Activated T-cell treated with anti-CD3 and anti-CD28 coated beads for 48 hours (primary cell): ENCODE measurements at places on chromosomes 2 and 18.

DNA sequence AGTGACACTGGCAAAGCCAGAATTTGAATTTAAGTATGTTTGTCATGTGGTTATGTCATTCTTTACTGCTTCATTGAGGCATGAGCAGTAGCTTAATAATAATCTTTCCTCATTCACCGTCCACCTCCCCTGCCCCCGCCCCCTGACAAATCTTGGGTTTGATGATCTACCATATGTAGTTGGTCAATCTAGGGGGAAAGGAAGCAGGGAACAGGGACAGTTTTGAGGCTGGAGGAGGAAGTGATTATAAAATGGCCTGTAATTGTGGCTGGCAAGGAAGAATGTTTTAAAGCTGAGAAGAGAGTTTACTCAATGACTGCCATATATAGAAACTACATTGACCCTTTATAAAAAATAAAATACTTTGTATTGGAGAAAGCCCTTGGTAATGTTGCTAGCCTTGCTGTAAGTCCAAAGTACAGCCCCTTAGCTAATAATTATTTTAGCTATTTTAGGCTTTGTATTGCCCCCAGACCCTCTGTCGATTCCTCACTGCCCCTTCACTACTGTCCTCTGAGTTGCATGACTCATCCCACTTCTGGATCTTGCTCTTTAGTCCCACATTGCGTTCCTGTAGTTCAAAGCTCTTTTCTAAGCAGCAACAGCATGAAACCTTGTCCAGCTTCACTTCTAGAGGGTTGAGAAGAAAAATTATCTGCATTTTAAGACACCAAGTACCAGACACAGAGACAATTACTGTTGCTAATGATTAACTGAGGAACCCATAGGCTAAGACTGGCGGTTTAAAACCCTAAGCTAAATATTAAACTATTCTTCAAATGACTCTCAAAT is 38.4 kb downstream of the PELI1 start:
- no peak for DNase-seq

DNA sequence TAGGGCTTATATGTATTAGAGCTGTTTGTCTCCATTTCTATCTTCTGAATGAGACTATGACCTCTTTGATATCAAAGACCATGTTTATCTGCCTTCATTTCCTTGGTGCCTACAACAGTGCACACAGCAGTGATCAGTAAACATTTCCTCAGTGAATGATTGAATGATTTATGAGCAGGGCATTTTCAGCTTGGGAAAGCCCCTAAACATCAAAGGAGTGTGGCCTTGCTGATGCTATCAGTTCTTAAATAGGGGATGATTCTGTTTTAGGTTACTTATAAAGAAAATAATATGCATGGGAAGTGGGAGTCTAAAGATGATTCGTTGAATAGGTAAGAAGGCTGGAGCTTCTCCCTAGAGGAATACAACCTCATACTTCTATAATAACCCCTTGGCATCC is 425.3 kb downstream of the ZNF521 start:
- no peak for DNase-seq

DNA sequence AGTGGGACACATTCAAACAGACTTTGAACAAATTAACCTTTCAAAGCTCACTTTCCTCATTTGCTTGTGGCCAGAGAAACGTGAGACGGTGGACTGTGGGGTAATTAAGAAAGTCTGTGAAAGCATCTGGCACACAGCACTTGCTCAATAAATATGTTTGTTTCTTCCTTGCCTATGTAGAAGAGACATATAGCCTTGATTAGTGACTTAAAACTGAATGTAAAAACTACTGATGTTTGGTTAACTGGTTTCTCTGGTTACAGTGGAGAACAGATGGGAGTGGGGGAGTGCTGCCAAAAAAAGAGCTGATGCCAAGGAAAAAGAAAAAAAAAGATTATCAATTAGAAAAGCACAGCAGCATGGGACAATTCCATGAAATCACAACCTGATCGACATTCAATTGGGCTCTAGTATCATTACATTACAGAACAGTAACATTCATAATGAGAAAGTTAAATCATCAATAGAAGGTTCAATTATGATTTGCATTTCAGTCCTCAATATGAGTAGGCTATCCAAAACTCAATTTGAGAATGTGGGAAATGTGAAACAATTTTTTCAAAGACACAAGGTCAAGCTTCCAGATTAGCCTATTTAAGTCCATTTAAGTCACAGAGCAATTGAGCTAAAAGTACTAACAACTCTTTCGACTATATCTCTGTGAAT is 14.7 kb downstream of the CUL3 start:
- DNase-seq = no peak

- no peak for DNase-seq
These were observed 811.3 kb downstream of the CPS1 start for GRCh38 chr2:211367711-211368110.

GRCh38 chr2:26772064-26773001 is 8.2 kb downstream of the SLC35F6 start:
- DNase-seq = no peak

- peak; percentile 24 for DNase-seq
These were observed 105.6 kb downstream of the VSNL1 start for GRCh38 chr2:17646081-17646554.

DNA sequence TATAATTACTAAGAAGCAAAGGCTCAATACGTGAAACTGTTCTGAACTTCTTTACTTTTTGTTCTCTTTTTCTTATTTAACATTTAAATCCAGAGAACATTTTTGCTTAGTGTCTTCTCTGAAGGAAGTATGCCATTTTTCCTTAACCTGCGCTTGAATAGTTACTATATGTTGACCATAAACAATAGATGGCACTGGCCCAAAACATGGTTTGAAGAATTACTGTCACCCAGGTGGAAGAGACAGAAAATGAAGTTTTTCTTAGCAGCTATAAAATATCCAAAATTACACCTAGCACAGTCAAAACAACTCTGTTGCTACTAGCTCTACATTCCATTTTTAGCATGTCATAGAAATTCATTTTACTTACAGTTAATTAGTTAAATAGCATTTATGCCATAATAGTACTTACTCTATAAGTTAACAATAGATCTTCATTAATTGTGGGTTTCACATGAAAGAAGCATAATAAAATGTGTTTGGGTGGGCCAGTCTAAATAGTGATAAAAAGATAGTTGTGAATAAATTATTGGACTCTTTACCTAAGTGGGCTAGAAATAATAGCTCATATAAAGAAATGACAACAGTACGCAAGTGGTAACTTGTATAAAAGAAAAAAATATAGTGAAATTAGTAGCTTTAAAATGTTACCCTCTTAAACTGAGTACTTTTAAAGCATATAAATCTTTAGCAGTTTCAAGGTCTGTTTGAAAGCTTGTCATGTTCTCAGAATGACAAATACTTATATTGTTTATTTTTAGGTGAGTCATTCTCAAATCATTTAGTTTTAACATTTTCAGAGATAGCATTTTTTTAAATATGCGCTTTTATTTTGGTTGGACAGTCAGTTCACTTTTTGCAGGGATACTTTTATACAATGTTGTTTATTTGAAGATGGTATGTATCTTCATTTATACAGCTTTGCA is 3.7 kb downstream of the ETAA1 start:
- no peak for DNase-seq

DNA sequence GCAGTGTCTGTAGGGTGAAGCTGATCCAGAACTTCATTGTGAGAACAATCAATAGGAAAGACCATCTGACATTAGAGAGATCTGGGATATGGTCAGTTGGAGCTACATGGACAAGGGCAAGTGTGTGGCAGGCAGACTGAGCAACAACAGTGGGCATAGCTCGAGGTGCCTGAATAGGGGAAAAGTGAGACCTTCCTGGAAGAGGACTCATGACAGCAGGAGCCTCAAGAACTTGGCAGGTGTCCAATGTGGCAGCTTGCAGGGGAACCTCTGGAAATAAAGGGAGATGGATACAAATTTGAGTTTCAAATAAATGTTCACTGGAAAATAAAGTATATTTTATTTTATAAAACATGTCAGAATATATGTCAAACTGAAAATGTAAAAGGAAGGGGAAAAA is 117.9 kb downstream of the TANC1 start:
- no peak for DNase-seq

- no peak for DNase-seq
These were observed 45.3 kb downstream of the PIKFYVE start for GRCh38 chr2:208311321-208311720.

DNA sequence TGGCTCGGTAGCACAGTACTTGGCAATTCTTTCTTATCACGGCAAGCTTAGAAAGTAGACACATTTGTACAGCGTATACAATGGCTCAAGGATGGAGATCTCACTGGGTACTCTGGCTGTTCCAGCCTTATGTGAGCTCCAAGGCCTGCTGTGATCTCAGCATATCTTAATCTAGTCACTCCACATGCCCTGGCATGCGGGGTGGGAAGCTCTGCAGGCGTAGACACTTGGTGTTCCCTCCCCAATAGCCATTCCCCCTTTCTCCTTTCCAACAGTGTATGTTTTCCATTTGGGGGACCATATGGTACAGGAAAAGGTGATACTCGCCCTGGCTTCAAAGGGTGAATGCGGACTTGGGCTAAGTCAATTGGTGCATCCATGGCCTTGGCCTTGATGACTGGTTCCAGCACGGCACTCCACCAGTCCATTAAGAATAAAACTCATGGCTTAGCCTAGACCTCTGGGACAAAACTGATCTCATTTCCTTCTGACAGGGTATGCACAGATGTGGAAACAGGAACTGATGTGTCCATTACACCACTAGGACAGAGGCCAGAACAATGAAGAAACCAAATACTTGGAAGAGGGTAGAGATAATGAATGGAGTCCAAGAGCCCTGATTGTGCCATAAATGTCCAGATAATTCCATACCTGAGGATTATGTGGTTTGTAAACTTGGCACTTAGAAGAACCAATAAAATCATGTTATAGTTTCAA is 28.4 kb downstream of the TGIF1 start:
- DNase-seq = no peak

- no peak for DNase-seq
These were observed 112.1 kb downstream of the UPP2 start for GRCh38 chr2:158213773-158214172.

GRCh38 chr2:153811516-153811915 is 60.2 kb upstream of the GALNT13 start:
- no peak for DNase-seq

DNA sequence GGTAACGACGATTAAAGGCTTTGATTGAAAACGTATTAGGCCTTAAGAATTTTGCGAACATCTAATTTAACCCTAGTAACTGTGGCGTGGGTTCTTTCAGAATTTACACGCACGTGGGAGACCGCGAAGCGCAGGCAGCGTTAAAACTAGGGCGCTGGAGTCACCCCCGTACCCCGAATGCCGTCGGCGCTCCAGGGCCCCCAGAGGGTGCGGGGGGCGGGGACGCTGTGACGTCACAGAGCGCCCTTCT is 673 bp upstream of the SMCHD1 start:
- DNase-seq = peak; percentile 65

GRCh38 chr2:213261237-213261636 is 23.0 kb upstream of the SPAG16 start:
- DNase-seq = no peak

- DNase-seq = no peak
These were observed 151.5 kb upstream of the PKDCC start for GRCh38 chr2:41896186-41896846.

DNA sequence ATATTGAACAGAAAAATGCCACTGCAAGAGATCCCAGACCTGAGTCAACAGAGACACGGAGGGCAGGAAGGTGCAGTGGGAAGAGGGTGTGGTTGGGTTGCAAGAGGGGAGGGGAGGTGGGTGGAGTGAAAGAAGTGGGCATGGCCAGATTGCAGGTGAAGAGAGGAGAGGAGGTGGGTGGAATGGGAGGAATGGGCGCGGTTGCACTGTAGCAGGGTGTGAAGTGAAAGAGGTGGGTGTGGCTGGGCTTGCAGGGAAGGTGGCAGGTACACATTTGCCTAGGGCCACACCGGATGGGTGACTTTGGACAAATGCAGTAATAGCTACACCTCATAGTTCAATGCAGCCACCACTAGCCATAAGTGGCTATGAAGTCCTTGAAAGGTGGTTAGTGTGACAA is 71.1 kb downstream of the DOCK10 start:
- DNase-seq = no peak

GRCh38 chr2:119823734-119824334 is 64.1 kb downstream of the PTPN4 start:
- no peak for DNase-seq

- no peak for DNase-seq
These were observed 246.3 kb upstream of the NRP2 start for GRCh38 chr2:205435970-205436369.

GRCh38 chr2:210199186-210199765 is 26.0 kb downstream of the ACADL start:
- no peak for DNase-seq

DNA sequence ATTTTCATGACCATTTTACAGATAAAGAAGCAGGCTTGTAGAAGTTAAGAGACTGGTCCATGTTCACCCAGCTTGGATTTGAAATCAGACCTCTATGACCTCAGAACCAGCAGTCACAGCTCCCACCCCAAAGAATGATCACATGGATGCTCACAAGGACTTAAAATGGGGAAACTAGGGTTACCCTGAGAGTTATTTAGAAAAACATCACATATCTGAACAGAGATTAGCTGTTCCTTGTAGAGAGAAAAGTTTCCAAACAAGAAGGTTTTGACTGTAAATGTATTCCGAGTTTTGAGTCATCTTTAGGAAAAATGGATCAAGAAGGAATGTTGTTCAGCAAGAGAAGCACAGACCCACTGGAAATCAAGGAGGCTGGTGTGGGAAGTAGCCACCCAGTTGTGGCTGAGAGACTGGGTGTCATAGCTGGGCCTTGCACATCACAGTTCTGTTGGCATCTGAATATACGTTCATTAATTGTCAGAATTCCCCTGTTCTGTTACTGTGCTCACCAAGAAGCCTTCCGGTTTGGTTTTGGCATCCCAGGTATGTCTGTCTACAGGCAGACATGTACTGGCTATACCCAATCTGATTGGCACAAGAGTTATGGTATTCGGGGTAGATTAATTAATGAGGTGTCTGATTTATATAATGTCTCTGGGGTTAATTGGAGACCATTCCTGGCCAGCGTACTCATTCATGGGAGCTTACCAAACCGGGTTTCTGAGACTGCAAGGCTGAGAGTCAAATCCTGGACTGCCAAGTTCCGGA is 371.8 kb upstream of the SLC14A2 start:
- DNase-seq = no peak
